ENCODE measurements at places on chromosomes 7 and 10.

DNA sequence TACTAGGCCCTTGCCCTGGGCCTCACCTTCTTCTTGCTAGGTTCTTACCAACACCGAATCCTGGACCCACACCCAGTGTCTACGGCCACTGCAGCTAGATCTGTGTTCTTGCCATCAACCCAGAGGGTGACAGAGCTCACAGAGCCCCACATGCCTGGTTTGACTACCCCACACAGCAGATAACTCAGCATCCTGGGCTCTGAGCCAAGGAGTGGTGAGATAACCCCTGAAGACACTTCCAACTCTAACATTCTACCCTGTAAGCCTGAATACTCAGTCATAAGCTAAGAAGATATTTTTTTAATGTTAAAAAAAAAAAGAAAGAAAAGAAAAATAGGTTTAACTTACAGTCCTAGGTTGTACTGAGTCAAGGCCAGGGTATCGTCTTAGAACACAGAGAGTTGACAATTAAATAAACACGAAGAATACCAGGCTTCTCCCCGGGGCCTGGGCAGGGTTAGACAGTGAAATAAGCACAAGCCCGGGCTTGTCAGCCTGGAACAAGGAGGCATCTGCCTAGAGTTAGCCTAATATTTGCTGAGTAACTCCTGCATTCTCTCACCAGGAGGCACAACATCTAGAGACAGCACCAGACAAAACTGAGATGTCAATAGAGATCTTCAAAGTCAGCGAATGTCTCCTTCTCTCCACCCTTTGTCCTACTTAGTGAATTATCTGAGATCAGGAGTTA, 556.5 kb upstream of the LRRN3 start:
- DNase-seq, result no peak

- no peak for DNase-seq
Observed at GRCh38 chr10:132881186-132881920, 61.0 kb downstream of the CFAP46 start.

- no peak for DNase-seq
Observed at GRCh38 chr10:55747244-55747643, 613.8 kb downstream of the ZWINT start.

DNA sequence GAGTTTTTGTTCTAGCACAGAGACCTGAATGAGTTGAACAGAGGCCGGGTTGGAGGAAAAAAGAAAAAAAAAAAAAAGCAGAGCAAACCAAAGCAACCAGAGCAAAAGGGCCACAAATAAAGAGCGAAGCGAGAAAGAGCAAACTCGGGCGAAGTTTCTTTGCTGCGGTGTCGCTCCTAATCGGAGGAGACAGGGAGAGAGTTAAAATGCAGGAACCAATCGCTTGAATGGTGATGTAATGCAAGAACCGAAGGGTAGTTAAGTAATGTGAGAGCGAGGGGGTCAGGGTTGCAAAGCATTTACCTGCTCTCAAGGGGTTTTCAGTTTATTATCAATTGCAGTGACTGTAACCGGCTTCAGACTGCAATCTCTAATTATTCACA, 271.7 kb downstream of the TRIL start:
- peak; percentile 52 for DNase-seq

GRCh38 chr7:80288175-80289122, 153.8 kb downstream of the GNAI1 start:
- peak; percentile 25 for DNase-seq

DNA sequence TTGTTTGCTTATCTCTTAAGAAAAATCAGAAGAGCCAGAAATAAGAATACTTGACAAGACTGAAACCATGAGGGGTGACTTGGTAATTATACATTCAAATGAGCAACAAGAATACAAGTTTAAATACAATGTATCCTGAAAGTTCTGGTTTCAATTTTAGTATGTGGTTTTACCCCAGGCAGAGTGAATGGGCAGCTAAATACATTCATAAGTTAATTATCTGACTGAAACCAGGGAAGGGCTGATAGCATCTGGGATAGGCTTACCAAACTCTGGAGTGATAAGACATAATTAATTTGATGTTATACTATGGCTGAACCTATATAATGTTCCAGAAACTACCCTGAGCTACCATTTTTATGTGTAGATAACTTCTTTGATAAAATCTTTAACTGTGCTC, 252.2 kb upstream of the PLXNA4 start:
- no peak for DNase-seq

DNA sequence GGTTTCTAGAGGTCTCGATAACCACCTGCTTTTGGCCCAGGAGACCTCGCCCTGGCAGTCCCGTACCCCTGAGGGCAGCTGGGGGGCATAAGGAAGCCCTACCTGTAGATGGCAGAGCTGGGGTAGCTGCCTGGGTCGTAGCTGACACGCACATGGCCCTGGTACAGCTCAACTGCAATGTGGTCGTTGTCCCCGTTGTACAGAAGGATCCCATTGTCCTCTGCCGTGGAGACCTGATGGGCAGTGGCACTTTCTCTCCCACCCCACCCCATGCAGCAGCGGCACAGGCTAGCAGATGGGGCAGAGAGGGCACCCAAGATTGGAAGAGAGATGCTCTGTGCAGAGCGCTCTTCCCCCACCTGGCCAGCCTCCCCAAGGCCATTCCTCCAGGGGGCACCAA, 172.5 kb downstream of the LCOR start:
- no peak for DNase-seq

DNA sequence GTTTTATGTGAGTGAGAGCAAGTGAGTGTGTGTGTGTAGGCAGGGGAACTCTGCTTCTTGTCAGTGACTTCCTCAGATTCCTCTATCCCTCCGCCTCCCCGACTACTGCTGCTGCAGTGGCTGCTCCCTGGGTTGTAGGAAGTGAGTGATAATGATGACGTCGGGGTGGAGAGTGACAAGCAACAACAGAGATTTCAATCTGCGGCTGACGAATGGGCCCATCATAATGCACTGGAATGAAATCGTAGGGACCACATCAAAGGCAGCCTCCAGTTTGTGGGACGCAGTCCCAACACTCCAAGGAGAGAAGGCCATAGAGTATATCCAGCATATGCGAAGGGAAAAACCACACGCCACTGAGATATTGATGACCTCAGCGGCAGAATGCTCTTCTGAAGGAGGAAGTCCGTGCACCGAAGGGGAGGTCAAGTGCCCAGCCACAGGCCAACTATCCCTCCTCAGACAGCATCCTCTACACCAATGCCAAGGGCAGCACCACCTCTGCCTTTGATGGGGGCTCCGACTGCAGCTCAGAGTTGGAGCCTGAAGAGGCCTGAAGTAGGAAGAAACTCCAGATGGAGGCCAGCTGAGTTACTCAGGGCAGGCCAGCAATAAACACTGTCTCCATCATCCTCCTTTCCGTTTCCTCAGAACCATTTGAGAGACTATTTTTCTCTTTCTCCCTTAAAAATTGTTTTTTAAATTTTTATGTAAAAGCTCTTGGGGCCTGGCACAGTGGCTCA, 11.3 kb upstream of the STMP1 start:
- DNase-seq, result peak; percentile 88
